ENCODE measurements at places on chromosomes 2 and 18.
A peak's percentile ranks its signal among the peaks of the same experiment; 100 is the strongest.

- DNase-seq, result no peak
These were observed 33.5 kb upstream of the CERS6 start for GRCh38 chr2:168422584-168422983.

DNA sequence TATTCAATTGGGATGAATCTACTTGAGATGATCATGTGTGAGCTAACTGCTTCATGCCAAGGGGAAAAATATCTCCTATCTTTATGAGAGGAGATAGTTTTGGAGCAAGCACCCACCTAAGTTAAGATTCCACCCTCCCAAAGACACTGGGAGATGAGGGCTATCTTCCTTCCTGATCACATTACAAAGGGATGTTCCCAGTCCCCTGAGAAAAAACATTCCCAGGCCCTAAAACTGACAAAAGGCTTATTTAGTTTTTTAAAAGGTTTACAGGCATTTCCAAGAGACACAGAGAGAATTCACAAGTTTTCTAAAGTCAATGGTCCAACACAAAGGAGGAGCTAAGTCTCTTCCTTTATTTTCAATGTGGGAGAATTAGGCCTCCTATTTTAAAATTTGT lies 401.5 kb downstream of the FBXO15 start:
- DNase-seq, result no peak

GRCh38 chr2:167752734-167753133 lies 494.7 kb downstream of the STK39 start:
- DNase-seq, result no peak

- no peak for DNase-seq
These were observed 116.7 kb upstream of the MGAT5 start for GRCh38 chr2:134137182-134137611.

DNA sequence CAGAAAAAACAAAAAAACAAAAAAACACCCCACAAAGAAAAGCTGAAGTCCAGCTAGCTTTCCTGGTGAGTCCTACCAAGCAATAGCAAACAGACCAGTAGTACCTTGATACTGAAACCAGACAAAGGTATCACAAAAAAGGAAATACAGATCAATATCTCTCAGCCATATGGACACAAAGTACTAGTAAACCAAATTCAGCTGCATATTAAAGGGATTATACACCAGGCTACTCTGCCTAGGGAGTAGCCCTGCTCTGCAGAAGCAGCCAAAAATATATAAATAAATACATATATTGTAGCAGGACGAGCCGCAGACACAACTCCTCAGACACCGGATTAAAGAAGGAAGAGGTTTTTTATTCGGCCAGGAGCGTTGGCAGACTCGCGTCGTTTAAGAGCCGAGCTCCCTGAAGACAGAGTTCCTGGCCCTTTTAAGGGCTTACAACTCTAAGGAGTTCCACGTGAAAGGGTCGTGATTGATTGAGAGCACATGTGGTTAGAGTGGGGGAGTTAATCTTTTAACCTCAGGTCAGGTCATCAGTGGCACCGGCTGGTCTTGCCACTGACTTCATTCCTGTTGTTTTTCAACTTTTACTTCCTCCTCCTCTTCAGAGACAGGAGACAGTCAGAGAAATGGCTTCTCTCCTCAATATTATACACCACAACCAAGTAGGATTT lies 38.4 kb upstream of the DTNB start:
- no peak for DNase-seq

DNA sequence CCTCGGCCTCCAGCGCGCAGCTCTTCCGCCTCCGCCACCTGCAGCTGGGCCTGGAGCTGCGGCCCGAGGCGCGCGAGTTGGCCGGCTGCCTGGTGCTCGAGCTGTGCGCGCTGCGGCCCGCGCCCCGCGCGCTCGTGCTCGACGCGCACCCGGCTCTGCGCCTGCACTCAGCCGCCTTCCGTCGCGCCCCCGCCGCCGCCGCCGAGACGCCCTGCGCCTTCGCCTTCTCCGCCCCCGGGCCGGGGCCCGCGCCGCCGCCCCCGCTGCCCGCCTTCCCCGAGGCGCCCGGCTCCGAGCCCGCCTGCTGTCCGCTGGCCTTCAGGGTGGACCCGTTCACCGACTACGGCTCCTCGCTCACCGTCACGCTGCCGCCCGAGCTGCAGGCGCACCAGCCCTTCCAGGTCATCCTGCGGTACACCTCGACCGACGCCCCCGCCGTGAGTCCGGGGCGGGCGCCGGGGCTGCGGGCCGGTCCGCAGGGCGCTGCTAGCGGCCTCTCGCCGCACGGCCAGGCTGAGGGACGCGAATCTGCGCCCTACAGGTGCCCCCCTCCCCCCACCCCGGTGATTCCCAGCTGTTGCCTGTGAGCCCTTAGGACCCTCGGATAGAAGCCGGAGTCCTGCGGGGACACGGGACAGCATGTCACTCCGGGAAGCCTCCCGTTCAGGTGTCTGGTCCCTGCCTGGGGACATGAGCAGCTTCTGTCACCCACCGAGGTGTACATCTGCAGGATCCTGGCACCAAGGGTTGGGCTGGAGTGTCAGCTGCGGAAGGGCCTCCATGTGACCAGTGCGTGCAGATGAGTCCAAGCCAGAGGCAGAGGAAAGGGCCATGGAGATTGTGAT lies 616 bp downstream of the RNPEPL1 start:
- no peak for DNase-seq

DNA sequence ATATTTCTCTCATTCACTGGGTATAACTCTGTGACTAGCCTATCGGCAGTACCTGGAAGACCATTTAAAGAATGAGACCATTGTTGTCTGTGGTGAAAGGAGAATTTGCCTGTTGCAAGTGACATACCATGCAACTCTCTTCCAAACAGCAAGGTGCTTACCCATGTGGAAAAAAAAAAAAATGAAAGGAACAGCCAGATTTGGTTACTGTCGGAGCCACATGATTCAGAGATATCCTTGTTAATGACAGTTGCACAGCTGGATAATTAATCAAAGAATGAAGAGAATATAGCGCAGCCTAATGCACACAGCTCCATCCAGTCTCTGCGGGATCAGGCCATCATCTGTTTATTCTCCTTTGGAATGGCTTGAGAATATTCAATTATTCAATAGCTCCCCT lies 141.8 kb downstream of the HRH4 start:
- no peak for DNase-seq

DNA sequence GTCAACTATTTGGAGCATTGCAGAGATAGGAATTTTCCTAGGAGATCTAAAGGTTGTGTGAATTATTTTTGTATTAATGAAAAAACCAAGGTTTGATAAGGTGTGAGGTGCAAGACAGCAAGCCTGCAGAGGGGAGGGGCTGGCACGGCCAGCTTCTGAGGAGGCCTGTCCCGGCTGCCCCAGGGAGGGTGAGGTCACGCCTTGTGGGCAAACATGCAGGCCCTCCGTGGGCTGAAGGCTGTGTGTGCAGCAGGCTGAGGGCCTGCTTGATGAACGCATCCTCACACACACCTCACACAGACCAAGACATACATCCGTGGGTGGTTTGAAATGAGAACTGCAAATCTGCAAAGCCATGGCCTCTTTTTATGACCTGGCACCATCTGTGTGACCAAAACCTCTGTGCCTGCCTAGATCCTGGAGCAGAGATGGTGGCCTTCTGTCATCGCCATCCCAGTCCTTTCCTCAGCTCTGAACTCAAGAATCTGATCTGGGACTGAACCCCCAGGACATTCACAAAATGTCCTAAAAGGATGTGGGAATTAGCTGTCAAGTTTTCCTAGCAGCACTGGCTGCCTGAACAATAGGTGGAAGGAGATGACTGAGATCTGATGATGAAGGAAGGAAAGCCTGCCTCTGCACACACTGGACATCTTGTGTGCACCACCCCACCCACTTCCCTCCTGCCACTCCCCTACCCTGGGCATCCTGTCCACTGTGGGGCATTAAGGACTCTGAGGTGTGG lies 102.4 kb upstream of the MGAT4A start:
- DNase-seq, result no peak

DNA sequence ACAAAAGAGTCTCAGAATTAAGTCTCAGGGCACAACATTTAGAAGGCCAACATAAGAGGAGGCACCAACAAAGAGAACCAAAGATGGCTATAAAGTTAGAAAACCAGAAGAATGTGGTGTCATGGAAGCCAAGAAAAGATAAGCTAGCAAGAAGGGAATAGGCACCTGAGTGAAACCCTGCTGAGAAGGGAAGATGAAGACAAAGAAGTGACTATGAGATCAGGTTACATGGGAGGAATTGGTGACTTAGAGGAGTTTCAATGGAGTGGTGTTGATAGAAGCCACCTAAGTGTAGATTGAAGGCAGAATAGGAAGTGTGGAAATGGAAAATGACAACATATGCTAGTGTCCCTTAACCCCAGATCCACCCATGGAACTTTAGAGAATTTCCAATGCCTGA lies 327.6 kb upstream of the KCNJ3 start:
- no peak for DNase-seq

GRCh38 chr2:105235388-105236059 lies 6.0 kb upstream of the GPR45 start:
- peak; percentile 47 for DNase-seq

DNA sequence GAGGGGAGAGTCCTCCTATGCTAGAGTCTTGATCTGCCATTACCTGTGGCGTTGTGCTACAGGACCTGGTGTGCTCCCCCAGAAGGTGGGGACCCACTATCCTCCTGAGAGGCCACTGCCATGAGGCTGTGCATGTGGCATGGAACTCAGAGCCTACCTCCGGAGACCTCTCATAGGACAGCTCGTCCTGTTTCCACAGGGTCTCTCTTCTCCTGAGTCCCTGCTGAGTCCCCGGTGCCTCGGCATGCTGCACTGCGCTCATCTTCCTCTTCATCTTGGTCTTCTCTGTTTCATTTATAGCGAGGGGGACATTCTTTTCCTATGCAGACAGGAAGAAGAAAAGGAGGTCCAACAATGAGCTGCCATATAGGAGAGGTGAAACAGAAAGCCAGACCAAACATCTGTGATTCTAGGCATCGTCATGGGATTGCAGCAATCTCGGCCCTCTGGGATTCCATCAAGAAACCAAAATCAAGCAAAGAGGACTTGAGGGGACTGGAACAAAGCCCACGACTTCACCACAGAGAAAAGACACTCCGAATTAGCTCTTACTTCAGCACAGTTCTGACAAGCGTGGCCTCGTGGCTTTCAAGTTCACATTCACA lies 83.7 kb downstream of the KCNF1 start:
- no peak for DNase-seq

DNA sequence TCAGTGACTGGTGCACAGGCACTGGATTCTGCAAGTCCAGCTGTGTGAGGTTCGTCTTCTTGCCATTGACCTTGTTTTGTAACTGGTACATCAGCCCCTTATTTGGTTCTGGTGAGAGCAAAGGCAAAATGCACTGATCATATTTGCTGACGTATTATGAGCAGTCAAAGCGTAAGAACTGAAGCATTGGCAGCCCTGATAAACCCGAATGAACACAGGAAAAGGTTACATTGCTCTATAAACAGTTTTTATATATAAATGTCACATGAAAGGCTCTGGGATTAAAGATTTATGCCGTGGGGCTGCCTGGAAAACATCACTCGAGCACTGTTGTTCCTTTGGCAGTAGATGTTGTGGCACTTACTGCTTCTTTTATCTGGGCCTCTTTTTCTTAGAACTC lies 167.9 kb downstream of the IRS1 start:
- DNase-seq, result no peak

- no peak for DNase-seq
These were observed 136.9 kb downstream of the MAIP1 start for GRCh38 chr2:200092235-200092634.

GRCh38 chr2:28004086-28004485 lies 113.6 kb downstream of the BABAM2 start:
- peak; percentile 78 for DNase-seq

- DNase-seq, result no peak
These were observed 40.3 kb downstream of the RNF152 start for GRCh38 chr18:61852496-61852895.

GRCh38 chr2:152507907-152508306 lies 172.9 kb downstream of the FMNL2 start:
- DNase-seq, result no peak

GRCh38 chr2:10078704-10079265 lies 1.4 kb downstream of the CYS1 start:
- no peak for DNase-seq

DNA sequence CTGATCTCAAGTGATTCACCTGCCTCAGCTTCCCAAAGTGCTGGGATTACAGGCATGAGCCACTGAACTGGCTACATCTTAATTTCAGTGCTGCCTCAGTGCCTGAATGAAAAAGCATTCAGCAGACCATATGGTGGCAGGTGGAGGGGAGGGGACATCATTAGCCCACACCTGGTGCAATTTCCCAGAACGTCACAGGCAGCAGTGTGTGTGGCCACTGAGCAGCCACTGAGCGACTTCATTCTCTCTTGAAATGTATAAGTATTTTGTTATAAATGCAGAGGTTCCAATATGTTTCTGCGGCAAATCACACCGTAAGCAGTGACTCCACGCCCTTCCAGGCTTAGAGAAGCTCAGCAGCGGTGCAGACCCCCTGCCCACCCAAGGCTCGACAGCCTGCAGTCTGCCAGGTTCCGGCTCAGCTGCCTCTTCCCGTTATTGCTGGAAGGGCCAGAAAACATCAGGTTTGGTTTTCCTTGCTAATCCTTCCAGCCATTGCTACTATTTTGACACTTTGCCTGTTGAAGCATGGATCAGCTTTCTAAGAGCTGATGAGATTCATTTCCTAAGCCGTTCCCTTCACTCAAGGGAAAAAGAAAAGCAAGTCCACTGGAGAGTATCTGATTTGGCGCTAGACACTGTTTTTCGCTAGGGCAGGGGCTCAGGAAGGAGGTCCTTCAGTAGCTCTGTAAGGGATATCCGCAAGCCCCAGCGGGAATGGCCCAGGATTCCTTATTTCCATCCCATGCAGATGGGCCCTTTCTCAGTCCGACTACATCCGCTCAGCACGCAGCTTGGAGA lies 250.7 kb downstream of the VAPA start:
- DNase-seq, result no peak

- no peak for DNase-seq
These were observed 59.9 kb downstream of the DYM start for GRCh38 chr18:49400398-49401072.

- DNase-seq, result no peak
These were observed 96.2 kb upstream of the CTDP1 start for GRCh38 chr18:79583426-79583825.

DNA sequence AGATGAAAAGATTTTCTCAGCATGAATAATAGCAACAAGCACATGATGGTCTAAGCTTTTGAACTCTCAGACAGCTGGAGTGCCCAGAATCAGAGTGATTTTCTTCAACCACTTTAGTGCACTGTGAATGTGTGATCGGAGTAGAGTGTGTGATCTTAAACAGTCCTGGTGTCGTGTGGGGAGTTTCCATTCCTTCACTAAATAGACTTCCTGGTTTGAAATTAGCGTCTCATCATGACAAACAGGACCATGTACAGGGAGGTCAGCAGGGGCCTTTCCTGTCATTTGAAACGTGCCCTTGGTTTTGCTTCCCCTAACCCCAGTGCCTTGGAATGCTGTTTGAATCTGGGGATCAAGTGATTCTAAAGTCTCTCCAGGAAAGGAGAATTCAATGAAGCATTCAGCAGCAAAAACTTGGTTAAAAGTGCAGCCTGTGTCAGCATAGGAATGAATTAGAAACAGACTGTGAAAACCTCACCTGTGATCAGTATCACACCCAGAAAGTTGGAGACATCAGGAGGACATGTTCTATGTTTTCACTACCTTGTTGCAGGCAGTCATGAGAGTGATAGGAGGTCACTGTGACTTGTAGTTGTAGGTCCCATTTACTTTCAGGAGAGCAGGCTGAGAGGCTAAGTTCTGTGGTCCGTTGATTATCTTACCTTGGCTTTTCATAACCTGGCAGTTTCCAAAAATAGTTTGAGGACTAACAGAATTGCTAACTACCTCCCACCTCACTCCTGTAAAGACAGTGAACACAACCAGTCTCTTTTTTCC lies 400.3 kb downstream of the MTX2 start:
- no peak for DNase-seq

GRCh38 chr18:32441533-32441932 lies 29.1 kb downstream of the GAREM1 start:
- DNase-seq, result no peak
